ENCODE measurements at places on chromosomes 1 and 21.

DNA sequence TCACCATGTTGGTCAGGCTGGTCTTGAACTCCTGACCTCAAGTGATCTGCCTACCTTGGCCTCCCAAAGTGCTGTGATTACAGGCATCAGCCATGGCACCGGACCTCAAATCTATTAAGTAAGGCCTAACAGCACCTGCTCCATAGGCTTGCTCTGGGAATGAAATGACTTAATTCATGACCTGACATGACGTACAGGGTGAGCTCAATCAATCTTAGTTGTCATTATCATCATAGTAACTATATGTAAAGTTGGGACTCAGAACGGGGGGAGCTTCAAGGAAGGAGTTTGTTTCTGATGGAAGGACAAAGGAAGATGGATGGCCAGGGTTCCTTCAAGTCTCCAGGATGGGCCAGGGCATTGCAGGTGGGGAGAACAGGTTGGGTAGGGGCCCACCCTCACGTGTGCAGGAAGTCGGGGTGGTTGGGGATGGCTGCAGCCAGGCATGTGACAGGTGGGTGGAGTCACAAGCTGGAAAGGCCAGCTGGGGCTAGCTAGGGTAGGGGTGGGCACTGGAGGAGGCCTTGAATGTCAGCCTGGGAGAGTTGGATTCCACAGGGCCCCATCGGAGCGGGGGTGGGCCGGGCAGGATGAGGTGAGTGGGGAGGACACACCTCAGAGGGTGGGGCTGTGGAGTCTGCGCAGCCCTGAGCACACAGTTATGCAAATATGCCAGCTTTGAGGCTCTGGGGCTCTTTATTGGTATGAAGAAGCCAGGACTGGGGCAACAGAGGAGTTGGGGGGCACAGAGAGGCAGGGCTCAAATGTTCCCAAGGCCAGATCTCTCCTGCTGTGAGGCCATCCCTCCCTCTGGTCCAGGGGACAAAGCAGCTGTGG is 9.6 kb downstream of the TRIM62 start:
- DNase-seq = no peak

- DNase-seq = no peak
Observed at GRCh38 chr21:32717851-32718316, 9.9 kb downstream of the SYNJ1 start.

DNA sequence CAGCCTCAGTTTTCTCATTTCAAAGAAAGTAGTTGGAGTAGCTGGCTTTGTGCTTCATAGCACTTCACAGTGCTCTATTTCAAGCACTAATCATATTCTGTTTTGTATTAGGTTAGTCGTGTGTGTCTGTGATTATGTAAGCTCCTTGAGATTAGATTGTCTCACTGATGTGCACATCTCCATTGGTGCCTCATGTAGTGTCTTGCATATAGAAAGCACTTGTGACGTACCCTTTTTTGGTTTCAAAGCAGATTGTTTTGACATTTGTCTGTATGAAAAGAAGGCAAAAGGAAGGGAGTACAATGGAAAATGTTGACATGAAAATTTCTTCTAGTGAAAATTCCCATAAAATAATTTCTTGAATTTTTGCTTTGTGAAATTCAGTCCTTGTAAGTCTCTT is 13.9 kb downstream of the BTBD8 start:
- no peak for DNase-seq

DNA sequence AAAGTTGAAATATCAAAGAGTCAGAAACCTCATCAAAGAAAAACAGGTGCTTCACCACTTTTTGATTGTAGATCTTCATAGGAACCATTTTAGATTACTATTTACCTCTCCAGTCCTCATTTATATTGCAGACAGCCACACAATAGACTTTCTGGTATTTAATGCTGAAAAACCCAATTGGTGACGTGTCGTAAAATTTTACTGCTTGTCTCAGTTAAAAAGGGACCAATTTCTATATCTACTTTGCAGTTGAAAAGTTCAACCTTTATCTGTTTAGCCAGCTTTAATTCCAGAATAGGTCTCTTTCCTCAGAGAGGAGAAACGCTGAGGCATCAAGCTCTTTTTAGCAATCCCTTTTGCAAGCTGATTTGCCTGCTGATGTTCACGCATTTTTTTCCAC is 1722.4 kb downstream of the PLA2G4A start:
- no peak for DNase-seq

DNA sequence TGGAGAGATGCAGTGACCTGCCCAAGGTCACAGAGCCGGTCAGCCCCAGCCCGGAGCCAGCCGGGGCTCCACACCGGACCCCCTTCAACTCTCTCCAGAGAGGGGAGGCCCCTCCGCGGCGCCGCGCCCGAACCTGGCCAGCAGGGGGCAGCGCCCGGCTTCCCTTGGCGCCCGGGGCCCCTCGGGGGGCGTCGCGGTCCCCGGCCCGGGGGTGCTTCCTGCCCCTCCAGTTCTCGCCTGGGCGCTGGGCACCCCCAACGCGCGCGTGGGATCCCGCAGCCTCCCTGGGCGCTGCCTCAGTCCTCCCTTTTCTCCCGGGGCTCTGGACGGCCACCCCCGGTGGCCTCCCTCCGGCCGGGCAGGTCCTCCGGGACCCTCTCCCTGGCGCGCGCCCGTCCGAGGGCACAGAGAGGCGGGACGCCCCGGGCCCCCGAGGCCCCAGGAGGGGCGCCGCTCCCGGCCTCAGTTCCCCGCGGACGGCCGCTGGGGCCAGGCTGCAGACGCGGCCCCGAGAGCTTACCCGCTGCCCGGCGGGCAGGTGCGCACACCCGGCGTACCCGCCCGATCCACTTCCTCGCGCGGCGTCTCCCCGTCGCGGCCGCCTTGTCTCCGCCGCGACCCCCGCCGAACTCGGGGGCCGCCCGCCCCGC is 406 bp downstream of the HTR1D start:
- no peak for DNase-seq

- no peak for DNase-seq
Observed at GRCh38 chr1:59310549-59311250, 13.8 kb downstream of the FGGY start.

Data from SHP77 (cell line).